ENCODE measurements at places on chromosomes 11 and 22.

DNA sequence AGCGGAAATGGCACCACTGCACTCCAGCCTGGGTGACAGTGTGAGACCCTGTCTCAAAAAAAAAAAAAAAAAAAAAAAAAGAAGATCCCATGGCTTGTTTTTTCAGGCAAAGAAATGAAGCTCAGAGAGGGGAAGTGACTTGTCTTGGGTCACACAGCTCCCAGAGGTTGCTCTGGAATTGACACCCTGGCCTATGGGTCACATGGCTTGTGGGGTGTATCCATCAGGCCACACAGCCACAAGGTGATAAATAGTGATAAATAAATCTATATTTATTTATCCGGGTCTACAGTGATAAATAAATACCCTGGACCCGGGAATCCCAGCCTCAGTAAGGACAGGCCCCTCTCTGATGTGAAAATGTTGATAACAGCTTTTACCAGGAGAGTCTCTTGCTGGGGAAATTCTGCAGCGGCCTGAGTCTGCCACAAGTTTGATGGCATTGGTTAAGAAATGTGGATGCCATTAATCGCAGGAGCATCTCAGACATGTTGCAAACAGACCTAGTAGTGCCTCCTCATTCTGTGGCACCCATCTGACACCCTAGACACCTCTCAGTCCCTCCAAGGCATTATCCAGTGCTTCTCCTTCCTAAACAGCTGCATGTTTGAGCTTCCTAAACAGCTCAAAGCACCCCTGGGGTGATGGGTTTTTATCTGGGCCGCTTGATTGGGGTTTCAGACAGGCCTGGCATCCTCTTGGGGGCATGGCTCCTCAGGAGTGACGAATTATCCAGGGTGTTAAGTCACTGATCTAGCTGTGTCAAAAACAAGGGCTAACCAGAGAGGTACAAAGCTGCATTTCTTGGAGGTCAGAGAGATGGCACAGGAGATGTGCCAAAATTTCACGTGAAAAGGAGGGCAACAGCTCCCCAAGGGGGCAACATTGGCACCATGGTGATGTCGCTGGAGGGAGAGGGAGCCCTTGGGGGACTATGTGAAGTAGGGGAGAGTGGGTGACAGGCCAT, 1.9 kb upstream of the EMID1 start:
- no peak for DNase-seq

- DNase-seq, result no peak
Observed at GRCh38 chr11:84833488-84834088, 793.6 kb downstream of the DLG2 start.

DNA sequence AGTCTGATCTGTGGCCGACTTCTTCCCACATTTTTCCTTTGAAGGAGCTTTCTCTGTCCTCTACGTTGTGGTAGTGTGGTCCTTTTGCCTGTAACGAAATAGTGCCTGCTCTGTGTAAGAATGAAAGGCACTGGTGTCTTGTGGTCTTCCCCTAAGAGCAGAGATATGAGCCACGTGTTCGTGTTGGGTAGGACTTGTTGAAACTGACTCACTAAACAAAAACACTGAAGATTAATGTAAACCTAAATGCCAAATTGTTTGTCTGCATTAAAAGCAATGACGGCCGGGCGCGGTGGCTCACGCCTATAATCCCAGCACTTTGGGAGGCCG, 10.1 kb upstream of the RPS3 start:
- no peak for DNase-seq

DNA sequence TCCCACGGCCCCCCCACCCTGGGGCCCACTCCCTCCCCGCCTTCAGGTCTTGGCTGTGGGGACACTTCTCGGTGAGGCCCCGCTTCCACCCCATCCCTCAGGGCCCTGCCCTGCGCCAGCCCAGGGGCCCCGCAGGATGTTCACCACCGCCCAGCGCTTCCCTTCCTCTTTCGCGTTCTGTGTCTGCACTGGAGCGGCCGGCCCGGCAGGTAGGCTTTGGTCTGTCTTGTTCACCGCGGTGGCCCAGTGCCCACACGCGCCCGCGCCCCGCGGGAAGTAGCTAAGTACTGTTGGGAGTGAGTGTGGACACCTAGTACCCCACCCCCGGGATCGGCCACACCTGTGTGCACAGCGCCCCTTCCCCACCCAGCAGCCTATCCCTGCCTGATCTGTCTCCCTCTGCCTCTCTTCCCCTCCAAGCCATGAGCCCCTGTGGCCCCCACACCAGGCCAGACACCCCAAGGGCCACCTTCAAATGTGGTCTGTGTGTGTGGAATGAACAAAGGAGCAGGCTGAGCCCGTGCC, 85.4 kb downstream of the WNT7B start:
- no peak for DNase-seq

GRCh38 chr22:25091458-25091857, 108.2 kb upstream of the CRYBB3 start:
- DNase-seq, result no peak

- DNase-seq, result no peak
Observed at GRCh38 chr22:50249341-50250248, 1.5 kb downstream of the HDAC10 start.

DNA sequence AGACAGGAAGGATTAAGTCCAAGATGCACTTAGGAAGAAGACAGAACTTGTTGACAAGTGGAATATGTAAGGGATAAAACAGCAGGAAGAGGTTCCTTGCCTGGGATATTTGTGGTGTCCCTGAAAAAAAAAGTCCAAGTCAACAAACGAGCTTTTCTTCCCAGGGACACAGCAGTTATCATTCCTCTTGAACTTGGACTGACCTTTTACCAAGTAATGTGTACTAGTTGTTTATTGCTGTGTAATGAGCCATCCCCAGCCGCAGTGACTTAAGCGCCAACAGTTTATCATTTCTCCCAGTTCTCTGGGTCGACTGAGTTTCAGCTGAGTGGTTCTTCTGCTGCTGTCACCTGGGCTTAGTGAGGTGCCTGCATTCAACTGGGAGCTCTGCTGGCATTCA, 37.0 kb downstream of the KREMEN1 start:
- DNase-seq, result no peak
